ENCODE measurements at places on chromosomes 1 and 21.

DNA sequence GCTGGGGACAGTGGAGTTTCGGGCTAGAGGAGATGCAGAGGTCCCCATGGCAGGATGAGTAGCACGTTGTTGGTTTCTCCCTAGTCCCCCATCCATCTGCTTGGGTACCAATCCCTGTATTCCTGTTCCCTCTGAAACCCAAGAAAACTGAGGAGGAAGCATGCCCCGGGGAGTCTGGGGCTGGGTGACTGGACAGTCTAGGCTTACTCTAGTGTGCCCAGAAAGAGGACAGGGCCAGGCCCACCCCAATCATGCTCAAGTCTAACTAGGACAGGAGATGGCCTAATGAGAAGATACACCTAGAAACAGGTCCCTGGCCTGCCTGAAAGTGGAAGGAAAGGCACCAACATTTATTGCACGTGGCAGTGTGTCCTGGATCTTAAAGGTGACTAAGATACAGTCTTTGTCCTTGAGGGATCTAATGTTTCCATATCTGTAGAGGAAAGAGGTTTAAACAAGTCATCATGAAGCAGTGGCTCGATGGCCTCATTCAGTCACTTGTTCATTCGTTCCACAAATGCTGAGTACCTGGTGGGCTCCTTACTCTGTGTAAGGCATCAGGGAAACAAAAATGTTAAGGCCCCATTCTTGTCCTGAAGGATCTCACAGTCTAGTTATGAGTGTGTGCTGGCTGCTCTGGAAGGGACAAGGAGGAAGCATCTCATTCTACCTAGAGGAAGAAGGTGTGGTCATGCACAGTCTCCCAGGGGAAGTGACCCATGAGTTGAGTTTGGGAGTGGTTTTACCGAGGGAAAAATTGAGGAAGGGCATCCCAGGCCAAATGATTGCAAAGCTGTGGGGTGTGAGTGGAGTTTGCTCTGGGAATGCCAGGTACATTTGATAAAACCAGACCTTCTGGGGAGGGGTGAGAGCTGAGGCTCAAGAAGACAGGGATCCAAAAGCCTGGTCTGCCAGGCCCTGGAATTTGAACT is 10.0 kb downstream of the CDK18 start:
- DNase-seq: no peak

GRCh38 chr1:243268751-243269460 is 13.1 kb downstream of the SDCCAG8 start:
- no peak for DNase-seq

DNA sequence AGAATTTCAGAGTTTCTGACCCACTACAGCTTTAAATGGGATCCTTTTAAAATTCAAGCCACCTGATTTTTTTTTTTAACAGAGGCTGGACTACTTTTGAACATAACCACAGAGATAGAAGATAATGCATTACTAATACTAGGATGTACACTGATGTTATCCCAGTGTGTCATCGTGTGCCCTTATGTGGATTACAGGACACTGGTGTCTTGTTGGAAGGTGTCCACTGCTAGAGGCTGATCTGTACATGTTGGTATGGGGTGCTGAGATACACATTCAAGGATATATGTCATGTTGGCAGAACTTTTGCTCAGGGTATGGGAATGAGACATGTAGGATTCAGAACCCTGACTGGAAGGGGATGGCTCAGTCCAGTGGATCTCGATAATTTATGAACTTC is 56.3 kb downstream of the INAVA start:
- DNase-seq: no peak

DNA sequence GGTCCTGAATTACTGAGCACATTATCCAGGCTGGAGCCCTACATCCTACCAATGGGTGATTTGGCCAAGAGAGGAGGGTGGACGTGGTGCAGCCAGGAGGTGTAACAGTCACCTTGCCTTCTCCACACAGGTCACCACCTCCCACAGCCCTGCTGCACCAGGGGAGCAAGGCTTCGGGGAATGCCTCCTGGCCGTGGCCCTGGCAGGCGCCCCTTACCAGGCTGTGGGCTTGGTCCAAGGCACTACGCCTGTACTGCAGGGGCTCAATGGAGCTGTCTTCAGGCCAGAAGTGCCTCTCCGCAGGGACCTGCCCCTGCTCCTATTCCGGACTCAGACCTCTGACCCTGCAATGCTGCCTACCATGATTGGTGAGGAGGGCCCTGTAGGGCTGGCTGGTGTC is 26.0 kb downstream of the HMGCS2 start:
- no peak for DNase-seq

- no peak for DNase-seq
These were observed 451.7 kb downstream of the SIPA1L2 start for GRCh38 chr1:232178191-232178590.

- DNase-seq: no peak
These were observed 5.3 kb downstream of the COL18A1 start for GRCh38 chr21:45410151-45410864.

GRCh38 chr1:25821630-25822091 is 1.9 kb downstream of the MTFR1L start:
- DNase-seq: no peak

DNA sequence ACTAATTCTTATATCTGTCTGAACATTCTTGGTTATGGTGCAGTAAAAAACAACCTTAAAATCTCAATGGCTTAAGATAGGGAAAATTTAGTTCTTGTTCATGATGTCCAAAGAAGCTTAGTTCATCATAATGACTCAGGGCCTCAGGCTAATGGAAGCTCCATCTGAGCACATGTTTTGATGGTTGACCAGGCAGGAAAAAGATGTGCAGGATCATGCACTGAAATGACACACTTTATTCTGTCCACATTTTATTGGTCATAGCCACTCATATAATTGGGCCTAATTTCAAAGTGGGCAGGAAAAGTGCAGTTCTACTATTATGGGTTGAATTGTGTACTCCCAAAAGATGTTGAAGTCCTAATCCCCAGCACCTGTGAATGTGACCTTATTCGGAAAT is 198.2 kb downstream of the CENPF start:
- no peak for DNase-seq

DNA sequence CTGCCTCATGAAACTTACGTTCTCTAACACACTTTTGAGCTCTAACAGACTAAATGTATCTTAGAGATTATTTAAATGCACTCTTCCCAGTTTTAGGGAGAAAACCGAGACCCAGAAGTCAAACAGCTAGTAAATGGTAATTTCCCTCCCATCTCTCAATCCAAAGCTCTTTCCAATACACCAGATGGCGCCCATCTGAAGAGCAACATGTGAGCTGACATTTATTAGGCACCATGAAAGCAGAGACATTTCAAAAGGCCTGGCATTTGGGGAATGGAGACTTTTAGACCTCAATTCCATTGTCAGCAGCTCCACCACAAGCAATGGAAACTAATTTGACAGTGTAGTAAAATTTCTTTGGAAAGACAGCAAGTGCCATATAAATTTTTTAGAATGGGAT is 191.4 kb downstream of the DAB1 start:
- no peak for DNase-seq

DNA sequence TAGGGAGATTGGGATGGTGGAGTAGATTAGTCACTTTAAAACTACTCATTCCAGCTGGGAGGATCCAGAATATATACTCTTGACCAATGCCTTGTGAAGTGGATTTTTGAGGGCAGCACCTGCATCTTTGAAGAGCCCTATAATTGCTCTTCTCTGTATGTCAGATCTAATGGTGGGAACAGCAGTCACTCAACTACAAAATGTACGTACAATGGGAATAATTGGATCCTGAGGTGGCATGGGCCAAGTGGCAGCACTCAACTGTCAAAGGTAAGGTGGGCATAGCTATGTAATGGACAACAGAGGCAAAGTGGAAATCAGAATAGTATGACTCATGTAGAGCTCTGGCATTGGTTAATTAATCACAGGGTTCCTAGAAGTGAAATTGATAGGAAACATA is 51.6 kb upstream of the KIAA0040 start:
- DNase-seq: no peak

Measured in pancreas (tissue), 10 donors.